IPS-NIHi11 (cell line): ENCODE measurements at places on chromosomes 4 and X.
A peak's percentile ranks its signal among the peaks of the same experiment; 100 is the strongest.

DNA sequence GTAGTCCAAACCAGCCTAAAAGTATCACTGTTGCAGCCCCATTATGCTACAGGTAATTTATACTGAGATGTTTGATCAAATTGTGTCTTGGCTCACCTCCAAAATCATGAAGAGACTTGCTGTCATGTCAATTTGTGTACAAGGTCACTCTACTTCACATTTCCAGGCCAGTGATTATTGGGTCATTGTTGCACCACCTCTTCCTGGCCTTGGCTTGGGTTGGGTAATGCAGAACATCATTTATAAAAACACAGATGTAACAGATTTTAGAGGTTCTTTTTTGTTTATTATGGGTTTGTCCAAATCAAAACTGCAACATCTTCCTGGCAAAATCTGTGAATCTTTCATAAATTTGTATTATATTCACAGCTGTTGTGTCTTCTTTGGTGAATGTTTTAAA is 459.5 kb downstream of the ANKRD50 start:
- DNase-seq, result no peak

- DNase-seq, result peak; percentile 38
Observed at GRCh38 chr4:168408620-168409019, 71.7 kb downstream of the DDX60L start.

DNA sequence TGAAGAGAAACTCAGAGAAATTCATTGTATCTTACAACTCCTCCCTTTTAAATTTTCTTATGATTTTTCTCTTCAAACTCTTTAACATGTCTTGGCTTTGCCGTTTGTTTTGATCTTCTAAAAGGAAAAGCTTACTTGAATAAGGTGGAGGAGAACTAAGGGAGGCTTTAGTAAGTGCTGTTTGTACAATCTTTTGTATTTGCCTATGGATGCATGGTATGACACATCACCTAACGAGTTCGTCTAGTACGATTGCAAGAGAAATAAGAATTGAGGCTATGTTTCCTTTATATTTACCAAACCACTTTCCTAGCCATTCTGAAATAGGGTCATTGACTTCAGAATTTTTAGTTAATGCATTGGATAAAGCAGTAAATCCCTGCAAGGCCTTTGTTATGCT is 8.4 kb upstream of the BST1 start:
- no peak for DNase-seq

- DNase-seq, result no peak
Observed at GRCh38 chrX:109660435-109661143, 35.6 kb upstream of the KCNE5 start.

GRCh38 chr4:40462326-40462725 is 127.2 kb downstream of the CHRNA9 start:
- DNase-seq, result no peak

GRCh38 chr4:166123546-166123945 is 250.5 kb downstream of the TLL1 start:
- no peak for DNase-seq
